ENCODE measurements at places on chromosomes 16 and 17. TPM values are rescaled to one million over a fixed set of nuclear protein-coding genes. Genes with fewer than 3 reads are reported as not detected.

C1QTNF1 gene
- polyA plus RNA-seq, result 4.0 TPM

KRTAP3-2 gene
- polyA plus RNA-seq, result not detected

USP7 gene
- 102 TPM for polyA plus RNA-seq

- DNase-seq, result no peak
Observed at GRCh38 chr17:3809135-3809534, 8.1 kb upstream of the ITGAE start.

GRCh38 chr16:12458591-12459358 is 344.9 kb downstream of the CPPED1 start:
- no peak for DNase-seq
